GM06990 (cell line): ENCODE measurements at places on chromosomes 11 and 22.

GRCh38 chr11:19988598-19988997 lies 171.7 kb downstream of the DBX1 start:
- DNase-seq, result no peak

DNA sequence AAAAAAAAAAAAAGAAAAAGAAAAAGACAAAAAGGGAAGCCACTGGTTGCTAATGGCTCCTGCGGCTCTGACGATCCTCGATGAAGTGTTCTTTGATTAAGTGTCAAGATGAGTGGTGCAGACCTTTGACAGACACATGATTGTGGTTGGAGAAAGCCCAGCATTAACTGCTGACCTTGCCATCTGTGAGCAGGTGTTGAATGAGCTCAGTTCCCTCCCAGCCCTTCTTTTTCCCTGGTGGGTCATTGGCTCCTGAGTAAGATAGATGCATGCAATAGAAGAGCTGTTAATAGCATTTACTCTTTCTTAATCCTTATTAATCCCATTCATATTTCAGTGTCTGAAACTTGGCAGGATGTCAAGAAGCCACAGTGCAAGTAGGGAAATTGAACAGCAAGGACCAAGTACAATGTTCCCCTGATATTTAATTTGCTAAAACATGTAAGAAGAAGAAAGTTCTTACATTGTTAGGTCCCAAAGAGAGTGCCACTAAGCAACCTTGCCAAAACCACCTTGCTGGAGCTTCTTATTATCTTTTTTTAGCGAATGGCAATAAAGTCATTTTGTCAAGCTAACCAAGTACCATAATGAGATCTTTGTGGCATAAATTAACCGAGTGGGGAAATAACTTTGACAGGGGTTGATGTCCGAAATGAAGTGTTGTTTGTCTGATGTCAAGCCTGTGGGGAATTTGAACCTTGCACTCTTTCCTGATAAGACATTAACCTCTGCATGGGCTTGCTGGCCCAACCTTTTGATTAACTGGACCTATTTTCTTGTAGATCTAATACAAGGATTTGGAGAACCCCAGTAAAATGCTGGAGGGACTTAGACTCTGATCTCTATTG lies 113.7 kb downstream of the PTPRJ start:
- DNase-seq, result peak; percentile 57

- no peak for DNase-seq
Observed at GRCh38 chr11:79864882-79865281, 424.1 kb upstream of the TENM4 start.

DNA sequence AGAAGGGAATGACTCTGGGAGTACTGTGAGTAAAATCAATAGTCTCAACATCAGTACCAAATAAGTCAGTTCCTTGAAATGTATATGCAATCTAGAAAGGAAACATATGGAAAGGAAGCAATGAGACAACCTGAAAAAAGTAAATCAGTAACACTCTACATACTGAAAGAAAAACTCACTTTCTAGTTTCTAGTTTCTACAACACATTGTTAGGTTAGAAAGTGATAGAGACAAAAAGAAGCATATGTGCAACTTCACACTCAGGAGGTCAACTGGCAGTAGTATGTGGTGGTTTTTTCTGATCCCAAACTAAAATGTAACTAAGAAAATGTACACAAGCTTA lies 156.5 kb upstream of the SOX6 start:
- peak; percentile 14 for DNase-seq

GRCh38 chr22:26524870-26525269 lies 12.6 kb upstream of the TFIP11 start:
- DNase-seq, result no peak

- no peak for DNase-seq
Observed at GRCh38 chr11:43396617-43397016, 37.9 kb downstream of the TTC17 start.

DNA sequence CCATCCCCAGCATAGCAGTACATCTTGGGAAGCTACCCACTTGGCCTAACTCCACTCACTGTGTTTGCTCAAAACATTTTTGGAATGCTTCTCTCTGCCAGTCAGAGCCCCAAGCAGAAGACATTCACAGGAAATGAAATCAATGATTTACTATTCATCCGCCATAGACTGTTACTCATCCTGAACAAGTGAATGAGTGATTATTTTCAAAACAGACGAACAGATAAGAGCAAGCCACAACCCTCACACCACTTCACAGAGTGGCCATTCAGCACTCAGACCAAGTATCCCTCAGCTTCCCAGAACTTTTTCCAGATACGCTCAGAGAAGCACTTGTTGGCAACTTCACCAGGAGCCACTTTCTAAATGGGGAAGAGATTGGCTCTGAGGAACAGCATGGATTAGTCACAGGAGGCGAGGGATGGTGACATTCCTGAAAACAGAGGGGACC lies 13.0 kb upstream of the UBASH3B start:
- DNase-seq, result no peak

- DNase-seq, result no peak
Observed at GRCh38 chr11:104067534-104067933, 31.1 kb downstream of the DDI1 start.

GRCh38 chr11:57514538-57515331 lies 767 bp downstream of the SLC43A1 start:
- DNase-seq, result peak; percentile 66

- no peak for DNase-seq
Observed at GRCh38 chr22:38839686-38840085, 4.1 kb downstream of the NPTXR start.

- DNase-seq, result no peak
Observed at GRCh38 chr11:11735586-11735985, 106.2 kb upstream of the USP47 start.

DNA sequence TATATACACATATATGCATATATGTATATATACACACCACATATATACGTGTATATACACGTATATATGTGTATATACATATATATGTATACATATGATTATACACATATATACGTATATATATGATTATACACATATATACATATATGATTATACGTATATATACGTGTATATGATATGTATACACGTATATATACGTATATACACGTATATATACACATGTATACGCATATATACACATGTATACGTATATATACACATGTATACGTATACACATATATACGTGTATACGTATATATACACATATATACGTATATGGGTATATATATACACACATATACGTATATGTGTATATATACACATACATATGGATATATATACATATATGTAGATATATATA lies 62.1 kb upstream of the HMGXB4 start:
- DNase-seq, result no peak

DNA sequence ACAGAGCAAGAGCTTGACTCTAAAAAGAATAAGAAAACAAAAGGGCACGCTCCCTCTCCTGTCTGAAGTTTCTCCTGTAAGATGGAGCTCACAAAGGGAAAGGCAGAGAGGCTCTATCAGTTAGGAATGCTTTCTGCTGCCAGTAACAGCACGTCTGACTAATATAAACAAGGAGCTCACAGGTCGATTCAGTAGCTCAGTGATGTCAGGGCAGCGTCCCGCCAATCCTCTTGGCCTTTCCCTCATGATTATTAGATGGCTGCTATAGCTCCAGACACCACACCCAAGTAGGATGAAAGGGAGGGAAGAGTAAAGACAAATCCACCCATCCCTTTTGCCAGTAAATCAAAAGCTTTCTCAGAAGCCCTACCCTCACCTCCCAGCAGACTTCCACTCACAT lies 51.3 kb upstream of the HMGXB4 start:
- DNase-seq, result no peak

DNA sequence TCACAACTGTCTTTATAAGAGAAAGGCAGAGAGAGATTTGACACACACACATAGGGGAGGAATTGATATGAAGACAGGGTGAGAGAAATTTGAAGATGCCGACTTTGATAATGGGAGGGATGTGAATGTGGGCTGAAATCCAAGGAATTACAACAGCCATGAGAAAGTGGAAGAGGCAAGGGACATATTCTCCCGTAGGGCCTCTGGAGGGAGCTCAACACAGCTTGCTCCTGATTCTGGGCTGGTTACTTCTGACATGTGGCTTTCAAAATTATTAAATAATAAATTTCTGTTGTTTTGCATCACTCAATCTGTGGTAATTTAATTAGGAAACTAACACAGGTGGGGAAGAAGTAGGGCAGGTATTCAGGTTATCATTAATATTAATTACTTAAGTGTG lies 282.9 kb downstream of the LUZP2 start:
- DNase-seq, result no peak

- peak; percentile 51 for DNase-seq
Observed at GRCh38 chr22:39236321-39237317, 8.2 kb downstream of the PDGFB start.

DNA sequence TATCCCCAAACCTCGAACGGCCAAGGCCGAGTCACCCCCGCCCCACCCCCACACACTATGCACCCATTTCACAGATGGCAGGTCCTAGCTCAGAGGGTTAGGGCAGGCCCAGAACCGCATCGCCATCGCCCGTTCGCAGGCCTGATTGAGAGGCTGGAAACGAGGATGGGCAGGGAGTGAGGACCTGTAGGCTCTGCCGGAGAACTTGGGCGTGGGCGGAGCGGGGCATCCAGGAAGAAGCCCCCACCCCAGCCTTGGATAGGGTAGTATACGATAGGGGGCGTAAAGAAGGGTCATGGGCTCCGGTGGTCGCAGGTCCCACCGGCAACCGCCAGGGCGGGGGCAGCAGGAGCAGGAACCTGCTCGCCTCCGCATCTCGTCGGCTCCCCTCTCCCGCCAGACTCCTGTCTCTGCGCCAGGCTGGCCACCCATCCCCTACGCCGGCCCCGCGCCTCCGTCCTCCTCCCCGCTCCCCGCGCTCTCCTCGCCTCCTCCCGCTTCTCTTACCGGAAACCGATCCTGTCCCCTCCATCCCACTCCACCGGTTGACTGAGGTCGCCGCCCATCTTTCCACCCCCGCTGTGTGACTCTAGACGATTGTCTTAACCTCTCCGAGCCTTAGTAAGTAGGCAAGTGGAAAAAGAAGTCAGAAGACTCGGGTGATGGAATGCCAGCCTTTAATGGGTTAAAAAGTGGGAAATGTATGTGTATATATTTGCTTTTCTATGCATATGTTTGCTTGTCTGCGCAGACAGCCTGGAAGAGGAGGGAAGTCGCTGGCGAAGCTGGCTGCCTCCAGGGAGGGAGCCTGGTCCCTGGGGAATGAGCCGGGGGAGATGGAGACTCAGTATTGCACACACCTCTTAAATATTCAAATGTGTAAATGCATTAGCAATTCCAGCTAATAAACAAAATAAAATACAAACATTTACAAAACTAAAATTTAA lies 52.8 kb downstream of the CYTH4 start:
- DNase-seq, result no peak

- no peak for DNase-seq
Observed at GRCh38 chr22:45537734-45538181, 35.1 kb downstream of the FBLN1 start.

- DNase-seq, result no peak
Observed at GRCh38 chr22:49101225-49101624, 726.4 kb downstream of the BRD1 start.

- DNase-seq, result no peak
Observed at GRCh38 chr11:22244986-22245592, 52.2 kb downstream of the ANO5 start.

DNA sequence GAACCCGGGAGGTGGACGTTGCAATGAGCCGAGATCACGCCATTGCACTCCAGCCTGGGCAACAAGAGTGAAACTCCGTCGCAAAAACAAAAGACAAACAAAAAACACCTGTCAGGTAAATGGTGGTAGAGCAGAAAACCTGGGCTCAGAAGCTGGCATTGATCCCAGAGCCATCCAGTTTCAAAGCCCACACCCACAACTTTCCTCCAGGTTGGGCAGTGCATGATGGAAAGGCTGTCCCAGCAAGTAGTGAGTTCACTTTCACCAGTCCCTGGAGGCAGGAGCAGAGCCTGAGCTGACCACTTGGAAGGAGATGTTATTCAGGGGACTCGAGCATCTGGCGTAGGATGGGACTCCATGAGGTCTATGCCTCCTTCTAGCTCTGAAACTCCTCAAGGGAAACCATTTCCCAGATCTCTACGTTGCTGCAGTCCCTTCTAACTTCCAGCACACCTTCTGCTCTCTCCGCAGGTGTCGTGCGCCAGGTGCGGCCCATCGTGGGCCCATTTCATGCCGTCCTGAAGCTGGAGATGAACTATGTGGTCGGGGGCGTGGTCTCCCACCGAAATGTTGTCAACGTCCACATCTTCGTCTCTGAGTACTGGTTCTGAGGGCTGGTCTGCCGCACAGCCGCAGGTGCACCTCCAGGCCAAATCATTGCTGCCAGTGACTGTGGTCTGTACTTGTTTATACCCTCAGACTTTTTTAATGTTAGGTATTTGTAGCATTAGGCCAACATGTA lies 71.6 kb upstream of the ATXN10 start:
- DNase-seq, result no peak

GRCh38 chr22:41501209-41501608 lies 32.3 kb downstream of the ACO2 start:
- no peak for DNase-seq

- no peak for DNase-seq
Observed at GRCh38 chr11:77436506-77436905, 37.4 kb downstream of the PAK1 start.

DNA sequence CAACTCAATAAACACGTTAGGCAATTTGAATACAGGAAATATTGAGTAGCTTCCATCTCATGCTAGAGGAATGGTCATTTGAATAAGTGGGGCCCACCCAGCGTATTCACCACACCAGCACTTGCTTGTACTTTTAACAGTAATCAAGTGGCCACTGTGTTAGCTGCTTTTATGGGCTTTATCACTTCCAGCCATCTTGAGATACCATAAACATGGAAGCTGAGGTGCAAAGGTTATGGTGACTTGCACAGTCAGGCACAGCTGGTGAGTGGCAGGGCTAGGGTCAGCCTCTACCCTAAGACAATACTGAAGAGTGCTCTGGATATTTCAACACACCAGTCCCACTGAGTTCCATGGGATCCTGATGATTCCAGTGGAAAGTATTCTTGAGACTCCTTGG lies 6.7 kb downstream of the JOSD1 start:
- DNase-seq, result no peak

DNA sequence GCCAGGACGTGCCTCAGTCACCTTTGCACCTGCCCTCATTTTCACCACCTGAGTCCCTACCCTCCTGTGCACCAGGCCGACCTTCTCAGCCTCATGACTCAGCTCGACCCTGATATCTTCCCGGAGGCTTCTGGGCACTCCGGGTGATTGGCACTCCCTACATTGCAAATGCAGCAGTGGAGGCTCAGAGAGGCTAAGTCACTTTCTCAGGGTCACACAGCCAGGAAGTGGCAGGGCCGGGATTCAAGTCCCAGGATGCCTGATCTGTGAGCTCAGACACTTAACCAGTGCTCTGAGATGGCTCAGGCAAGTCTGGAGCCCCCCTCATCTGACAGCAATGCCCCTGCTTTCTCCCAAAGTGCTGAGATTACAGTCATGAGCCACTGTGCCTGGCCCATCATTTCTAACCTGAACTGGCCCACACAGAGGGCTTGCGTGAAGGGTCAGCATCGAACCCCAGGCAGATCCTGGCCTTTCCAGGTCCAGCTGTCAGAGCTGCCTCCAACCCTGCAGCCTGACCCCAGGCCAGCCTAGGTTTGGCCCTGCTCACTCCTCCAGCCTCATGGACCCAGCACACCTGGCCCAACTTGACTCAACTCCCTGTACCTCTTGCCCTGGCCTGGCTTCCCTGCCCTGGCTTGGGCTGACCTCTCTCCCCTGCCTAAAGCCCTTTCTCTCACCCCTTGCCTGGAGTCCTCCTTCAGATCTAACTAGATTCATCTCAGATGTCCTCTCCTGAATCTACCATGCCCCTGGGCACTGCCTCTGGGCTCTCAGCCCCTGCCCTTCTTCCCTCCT lies 40.7 kb upstream of the RTL6 start:
- DNase-seq, result no peak
